T47D (cell line): ENCODE measurements at places on chromosomes 16 and 17.

DNA sequence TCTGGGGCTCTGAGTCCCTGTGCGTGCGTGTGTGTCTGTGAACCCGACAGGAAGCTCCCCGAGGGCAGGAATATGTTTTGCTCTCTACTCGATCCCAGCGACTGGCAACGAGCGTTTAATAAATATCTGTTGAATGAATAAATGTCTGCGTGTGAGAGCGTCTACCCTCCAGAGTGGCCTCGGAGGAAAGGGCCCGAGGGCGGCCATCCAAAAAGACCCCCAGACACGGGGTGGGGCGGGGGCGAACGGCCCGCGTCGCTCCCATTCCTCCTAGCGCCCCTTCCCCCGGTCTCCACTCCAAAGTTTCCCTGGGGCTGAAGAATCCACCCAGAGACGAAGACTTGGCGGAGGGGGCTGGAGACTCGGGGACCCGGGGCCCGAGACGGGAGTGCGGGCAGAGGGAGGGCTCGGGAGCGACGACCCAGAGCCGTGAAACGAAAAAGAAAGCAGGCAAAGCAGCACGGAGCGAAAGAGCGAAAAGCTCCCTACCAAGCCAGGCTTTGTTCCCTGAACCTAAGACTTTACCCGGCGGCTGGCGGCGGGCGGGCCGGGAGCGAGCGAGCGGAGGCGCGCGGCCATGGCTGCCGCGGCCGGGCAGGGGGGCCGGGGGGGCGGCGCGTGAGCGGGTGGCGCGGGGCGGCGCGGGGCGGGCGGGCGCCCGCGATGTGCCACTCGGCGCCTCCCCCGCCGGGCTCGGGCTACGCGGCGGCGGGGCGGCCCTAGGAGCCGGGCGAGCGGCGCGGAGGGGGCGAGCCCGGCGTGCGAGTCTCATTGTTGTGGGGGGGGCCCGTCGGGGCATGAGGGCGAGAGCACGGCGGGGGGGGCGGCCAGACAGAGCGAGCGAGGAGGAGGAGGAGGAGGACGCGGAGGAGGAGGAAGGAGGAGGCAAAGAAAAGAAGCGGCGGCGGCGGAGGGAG is at the start of gene MLLT6:
Gene MLLT6 (plus strand): TSS at position 668 of the 917 bp plus-strand sequence. CDS start 360 bp downstream, outside the sequence.
- DNase-seq: peak; percentile 73

GRCh38 chr17:50101346-50102163 is 6.4 kb downstream of the PDK2 start:
- no peak for DNase-seq

DNA sequence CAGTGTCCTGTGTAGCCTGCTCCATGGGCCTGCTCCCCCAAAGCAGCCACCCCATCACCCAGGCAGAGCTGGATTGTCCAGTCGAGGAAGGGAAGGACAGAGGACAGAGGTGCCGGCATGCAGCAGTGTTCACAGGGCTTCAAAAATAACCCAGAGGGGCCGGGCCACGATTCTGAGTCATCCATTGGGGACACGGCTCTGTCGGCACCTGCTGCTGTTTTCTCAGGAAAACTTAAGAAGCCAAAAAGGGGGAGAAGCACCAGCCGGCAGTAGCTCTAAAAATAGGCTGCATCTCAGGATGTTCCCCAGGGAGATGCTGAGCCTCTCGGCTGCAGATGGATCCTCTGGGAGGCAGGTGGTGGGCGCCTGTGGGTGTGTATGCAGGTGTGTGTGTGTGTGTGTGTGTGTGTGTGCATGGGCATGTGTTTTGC is 1.6 kb downstream of the CA7 start:
- no peak for DNase-seq

GRCh38 chr17:39769974-39770587 is 32.3 kb downstream of the GRB7 start:
- DNase-seq: peak; percentile 83

DNA sequence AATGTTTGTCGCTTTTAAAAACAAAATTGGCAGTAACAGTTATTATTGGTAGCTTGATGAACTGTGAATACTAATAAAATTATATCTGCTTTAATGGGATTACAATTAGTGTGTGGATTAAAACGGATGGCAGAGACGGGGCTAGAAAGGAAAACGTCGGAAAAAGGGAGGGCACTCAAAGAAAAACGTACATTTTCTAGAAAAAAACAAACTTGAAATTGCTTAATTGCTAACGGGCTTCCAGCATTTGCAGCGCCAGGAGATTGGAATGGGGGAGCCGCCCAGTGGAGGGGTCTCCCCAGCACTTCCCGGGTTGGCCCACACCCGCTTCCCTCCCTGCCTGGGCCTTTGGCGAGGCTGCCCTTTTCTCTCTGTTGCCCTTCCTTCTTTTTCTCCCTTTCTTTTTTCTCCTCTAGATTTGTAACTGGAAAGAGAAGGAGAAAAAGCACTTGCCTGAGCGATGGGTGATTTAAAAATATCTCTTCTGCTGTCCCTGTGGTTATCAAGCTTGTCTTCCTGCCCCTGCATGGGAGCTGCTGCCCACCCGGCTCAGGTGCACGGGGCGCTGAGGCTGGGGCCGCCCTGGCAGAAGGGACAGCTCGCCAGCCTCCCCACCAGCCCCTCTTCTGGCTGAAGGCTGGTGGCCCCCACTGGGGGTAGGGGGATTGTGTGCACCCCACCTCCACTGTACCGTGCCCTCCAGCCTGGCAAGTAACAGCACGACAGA is 5.9 kb downstream of the BAHCC1 start:
- DNase-seq: no peak

DNA sequence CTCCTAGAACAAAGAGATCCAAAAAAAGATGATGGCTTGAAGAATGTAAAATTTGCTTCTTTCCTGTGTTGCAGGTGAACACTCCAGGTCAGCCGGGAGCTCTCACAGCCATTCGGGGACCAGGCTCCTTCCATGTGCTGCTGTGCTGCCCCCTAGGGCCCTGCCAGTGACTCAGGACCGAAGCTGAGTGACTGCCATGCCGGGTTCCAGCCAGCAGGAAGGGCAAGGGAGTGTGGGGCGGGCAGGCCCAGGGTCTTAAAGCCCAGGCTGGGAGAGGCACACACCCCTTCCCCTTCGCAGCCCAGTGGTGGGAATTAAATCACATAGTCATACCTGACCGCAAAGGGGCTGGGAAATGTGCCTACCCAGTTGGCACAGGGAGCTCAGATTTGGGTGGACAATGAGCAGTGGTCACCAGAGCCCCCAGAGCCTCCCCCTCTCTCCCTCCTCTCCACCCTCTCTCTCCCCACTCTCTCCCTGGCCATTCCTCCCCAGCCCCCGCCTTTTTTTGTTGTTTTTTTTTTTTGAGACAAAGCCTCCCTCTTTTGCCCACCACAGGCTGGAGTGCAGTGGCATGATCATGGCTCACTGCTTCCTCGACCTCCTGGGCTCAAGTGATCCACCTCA is 11.5 kb downstream of the EPOP start:
- peak; percentile 93 for DNase-seq

GRCh38 chr16:48117217-48118105 is 38.3 kb downstream of the ABCC12 start:
- DNase-seq: peak; percentile 11

DNA sequence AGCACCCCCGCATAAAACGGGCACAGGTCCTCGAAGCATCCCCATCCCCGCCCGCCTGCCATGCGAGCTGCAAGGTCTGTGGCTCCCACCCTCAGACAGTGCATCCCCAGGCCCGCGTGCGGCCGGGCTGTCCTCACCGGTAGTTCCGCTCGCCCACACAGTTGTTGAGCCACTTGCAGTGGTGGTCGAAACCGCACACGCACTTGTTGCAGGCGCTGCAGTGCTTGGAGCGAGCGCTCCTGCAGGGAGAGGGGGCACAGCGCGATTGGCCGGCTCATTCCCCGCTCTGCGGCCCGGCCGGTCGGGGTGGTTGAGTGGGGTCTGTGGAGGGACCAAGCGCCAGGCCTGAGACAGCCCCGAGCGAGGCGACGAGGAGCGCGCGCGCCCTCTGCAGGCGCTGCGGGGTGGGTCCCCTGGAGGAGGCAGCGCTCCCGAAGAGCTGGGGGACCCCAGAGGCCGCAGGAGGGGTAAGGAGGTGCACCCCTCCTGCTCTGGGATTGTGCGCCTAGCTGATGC is 6.0 kb upstream of the TPPP3 start:
- DNase-seq: no peak

GRCh38 chr17:36149296-36149820 is 27.1 kb downstream of the TBC1D3B start:
- no peak for DNase-seq

DNA sequence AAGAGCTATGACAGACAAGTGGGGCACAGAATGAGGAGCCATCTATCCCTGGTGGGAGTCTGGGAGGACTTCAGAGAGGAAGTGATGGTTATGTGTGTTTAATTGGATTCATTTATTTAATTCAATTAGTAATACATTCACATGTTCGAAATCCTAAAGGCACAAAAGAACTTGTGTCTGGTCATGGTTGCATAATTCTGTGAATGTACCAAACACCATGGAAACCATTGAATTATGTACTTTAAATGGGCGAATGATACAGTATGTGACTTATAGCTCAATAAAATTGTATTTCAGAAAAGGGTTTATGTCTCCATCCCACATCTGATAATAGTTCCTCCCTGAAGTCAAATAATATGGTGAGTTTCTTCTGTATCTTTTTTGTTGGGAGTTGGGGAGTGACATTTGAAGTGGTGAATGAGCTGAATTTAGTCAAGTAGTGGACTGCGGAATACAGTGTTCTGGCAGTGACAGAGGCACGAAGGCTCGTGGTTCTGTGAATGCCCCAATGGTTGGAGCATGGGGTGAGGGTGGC is 19.8 kb upstream of the G6PC1 start:
- DNase-seq: no peak

DNA sequence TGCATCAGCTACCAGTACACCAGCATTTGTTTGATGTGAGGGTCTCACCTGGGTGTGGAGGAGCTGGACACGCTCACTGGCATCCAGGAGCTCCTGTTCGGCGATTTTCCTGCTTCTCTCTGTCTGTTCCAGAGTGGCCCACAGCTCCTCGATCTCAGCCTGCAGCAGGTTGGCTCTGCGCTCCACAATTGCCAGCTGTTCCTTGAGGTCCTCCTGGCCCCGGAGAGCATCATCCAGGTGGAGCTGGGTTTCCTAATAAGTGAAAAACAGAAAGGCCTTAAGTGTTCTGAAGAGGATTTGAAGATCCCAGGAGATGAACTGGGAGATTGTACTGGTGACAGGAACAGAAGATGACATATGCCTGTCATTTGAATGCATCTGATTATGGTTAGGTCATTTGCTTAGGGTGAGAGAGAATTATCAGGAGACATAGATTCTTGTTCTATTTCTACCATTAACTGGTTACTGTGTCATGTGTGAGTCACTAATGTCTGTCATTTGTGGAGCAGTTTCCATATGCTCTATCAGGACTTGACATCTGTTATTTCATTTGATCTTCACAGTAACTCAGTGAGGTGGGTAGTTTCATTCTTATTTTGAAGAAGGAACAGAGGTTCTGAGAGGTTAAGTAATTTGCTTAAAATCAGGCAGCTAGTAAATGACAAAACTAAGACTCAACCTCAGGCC is 21.5 kb upstream of the MYH13 start:
- no peak for DNase-seq

DNA sequence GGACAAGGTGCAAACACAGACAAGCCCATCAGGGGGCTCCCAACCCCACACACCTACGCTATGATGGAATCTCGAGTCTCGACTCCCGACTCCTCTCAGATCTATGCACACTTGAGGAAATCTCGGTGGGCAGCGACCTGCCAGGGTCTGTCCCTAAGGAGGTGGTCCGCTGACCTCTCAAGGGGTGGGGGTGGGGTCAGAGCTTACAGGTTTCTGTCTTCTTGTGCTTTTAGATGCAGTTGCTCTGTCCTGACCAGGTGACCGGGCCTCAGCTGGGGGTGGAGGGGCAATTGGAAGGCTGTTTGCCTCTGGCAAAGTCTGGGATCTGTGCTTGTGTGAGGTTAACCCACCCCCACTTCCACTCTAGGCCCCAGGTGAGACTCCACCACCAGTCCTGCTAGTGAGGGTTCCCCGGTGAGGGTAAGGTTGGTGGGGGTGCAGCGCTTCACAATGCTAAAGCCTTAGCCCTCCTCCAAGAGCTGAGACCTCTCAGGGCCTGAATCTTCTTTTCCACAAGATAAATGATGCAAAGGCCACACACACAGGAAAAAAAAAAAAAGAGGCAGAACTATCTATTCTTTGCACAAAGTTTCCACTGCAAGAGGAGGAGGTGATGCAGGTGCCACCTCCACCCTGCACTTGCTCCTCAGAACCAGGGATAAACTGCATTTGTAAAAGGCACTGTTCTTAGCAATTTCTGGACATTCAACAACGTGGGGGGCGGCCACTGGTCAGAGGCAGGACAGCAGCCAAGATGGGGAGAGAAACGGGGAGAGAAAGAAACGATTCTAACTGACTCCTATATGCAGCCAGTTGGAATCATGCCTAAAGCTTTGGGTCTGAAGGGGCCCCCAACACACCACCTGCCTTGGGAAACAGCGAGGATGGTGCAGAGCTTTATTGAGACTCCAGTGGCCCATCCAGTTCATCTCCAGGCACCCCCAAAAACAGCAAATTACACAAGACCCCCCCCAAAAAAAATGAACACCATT is 4.1 kb downstream of the CISD3 start:
- no peak for DNase-seq

- DNase-seq: no peak
These were observed 54.9 kb downstream of the LDHD start for GRCh38 chr16:75061669-75062068.

- no peak for DNase-seq
These were observed 168.5 kb downstream of the MSI2 start for GRCh38 chr17:57424777-57425188.
